ENCODE measurements at places on chromosomes 5 and 9. TPM values are rescaled to one million over a fixed set of nuclear protein-coding genes. Genes with fewer than 3 reads are reported as not detected.
A peak's percentile ranks its signal among the peaks of the same experiment; 100 is the strongest.

The F2RL1 gene
- total RNA-seq, result 10.6 TPM

The EQTN gene
- total RNA-seq, result not detected

The ROPN1L gene
- not detected for total RNA-seq

The FAM221B gene
- total RNA-seq, result not detected

The GALNT10 gene
- total RNA-seq, result 9.7 TPM

The SDHA gene
- 165 TPM for total RNA-seq

DNA sequence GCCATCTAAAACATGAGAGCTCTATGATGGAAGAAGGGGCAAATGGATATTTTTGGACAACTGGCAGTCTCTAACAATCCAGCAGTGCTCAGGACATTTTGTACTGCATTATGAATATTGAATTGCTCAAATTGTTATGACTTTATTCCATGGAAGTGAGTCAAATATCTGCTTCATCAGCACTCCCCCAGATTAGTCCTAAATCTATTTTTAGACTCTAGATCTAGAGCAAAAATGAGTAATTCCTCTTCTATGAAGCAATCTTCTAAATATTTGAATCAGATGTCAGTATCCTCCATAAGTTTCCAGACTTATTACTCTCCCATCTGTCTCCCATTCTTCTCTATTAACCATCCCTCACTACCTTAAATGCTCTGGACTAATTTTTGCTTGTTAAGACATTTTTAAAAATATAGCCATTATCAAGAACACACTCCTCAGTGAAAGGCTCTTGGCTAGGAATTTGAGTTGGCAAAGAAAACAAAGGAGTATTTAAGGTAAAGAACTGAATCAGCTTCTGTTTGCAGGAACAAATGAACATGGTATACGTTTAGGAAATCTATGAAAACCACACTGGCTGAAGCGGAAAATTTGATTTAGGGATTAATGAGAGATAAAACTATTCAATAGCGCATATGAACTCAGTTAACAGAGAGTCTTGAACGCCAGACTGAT lies 300.9 kb downstream of the MCTP1 start:
- DNase-seq, result no peak

- no peak for DNase-seq
These were observed 1061.3 kb upstream of the DMAC1 start for GRCh38 chr9:8860925-8861324.

- DNase-seq, result peak; percentile 79
These were observed 13.6 kb upstream of the VDAC1 start for GRCh38 chr5:134018154-134018985.

- DNase-seq, result no peak
These were observed 426.6 kb upstream of the WWC1 start for GRCh38 chr5:167864801-167865200.

- DNase-seq, result no peak
These were observed 153.6 kb downstream of the GLIS3 start for GRCh38 chr9:4146293-4146692.

DNA sequence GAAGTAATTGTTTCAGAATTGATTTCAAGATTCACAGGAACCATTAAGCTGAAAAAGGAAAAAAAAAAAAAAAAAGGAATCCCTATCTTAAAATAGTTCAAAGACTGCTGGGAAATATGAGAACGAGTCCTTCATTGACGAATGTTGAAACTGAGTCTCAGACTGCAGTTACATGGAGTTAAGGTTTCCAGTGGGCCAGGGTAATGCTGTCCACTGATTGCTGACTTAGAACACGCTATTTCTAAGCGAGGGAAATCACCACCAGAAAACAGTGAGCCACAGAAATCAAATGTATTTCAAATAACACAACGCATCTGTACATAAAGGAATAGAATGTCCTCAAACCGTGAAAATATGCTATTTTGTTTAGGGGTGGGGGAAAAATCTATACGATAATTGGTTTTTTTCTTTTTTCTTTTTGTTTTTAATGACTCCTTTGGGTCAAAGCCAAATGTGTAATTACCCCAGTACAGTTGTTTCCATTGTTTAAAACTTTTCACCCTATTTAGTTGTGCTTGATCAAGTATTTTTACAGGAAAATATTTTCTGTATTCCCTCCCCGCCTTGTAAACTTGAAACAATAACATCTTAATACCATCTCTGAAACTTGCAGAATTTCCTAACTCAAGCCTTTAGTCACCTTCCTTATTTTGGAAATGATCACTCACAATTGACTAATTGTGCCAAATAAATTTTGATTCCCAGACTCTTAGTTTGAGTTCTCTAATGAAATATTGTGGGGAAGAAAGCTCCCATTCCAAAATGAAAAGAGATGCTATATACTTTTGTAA lies 208.3 kb downstream of the MCTP1 start:
- no peak for DNase-seq

DNA sequence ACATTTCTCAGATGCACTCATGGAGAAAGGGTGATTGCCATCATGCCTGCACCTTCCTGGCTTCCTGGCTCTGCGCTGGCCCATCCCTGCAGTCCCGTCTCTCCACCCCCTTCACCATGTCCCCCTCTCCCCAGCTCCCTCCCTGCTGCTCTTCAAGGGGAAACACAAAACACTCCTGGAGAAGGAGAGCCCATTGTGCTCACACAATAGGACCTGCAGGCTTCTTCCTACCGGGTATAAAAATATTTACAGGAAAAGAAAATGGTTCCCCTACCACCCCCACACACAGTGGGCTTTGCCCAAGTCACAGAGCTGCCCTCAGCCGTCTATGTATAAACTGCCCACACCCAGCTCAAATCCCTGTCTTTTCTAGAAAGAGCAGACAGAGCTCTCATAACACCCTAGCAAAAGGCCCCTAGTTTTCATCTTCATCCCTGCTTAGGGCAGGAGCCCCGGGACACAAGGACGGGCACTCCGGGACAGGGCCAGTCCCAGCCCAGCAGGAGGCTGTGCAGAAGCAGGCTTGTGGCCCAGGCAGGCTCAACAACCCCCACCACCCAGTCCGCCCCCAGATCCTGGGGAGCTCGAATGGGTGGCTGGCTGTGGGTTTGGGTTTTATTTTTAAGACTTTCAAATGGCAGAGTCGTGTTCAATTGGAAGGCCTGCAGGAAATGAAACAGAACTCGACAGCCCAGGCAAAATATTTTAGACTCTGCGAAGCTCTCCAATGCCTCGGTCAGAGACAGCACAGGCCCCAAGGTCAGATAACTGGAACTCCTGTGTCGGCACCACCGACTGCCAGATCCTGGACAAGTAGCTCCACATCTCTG lies 77.3 kb downstream of the LRSAM1 start:
- DNase-seq, result no peak
